ENCODE measurements at places on chromosomes 3 and 15. TPM values are rescaled to one million over a fixed set of nuclear protein-coding genes. Genes with fewer than 3 reads are reported as not detected.

PPARG gene
- 45.4 TPM for total RNA-seq

FETUB gene
- total RNA-seq: not detected

CHRNA3 gene
- total RNA-seq: not detected

BNC1 gene
- 7.9 TPM for total RNA-seq

SPINK8 gene
- total RNA-seq: not detected

CIDEC gene
- 0.17 TPM for total RNA-seq

NDN gene
- total RNA-seq: 132 TPM

GOLGA8M gene
- total RNA-seq: 1.2 TPM

GPR15 gene
- total RNA-seq: not detected

NRG4 gene
- 0.15 TPM for total RNA-seq

SLC9C1 gene
- not detected for total RNA-seq

ZIC4 gene
- not detected for total RNA-seq

PLSCR2 gene
- total RNA-seq: not detected

CNTN4 gene
- total RNA-seq: not detected

KLHL6 gene
- total RNA-seq: not detected

SLC12A1 gene
- not detected for total RNA-seq

FILIP1L gene
- 19.5 TPM for total RNA-seq

Measured in smooth muscle cell of trachea (primary cell).